ENCODE measurements at places on chromosomes 11 and 22.

DNA sequence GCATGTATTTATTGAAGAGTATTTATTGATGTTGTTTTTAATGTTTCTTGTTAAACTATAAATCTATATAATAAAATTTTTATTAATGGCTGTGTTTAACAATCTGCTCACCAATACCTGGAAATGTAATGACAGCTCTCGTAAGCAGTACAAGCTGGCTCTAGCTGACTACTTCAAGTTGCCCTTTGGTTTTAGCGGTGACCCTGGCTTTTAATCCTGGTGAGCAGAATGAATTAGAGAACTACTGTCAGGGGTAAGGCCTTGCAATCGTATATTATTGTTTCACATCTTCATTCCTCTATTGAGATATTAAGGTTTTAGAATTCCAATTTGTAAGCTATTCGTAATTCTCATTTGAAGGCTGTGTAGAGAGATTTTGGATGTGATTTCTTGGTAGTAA, 372.2 kb downstream of the METTL15 start:
- no peak for DNase-seq

DNA sequence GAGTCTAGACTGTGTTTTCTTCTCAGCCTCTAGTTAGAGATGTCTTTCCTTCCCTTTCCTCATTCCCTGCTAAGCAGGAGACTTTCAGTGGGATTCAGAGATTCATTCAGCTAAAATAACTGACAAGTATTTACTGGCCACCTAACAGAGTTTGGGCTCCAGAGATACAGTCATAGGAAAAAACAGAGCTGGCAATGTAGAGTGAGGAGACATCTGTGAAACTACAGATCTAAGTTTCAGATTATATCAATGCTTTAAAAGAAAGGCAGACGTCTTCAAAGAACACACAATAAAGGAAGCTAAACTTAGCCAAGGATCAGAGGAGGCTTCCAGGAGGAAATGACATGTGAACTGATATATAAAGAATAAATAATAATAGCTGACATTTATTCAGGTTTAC, 355.6 kb upstream of the DDI1 start:
- no peak for DNase-seq

- DNase-seq: no peak
These were observed 45.7 kb downstream of the NAT10 start for GRCh38 chr11:34151166-34151565.

GRCh38 chr22:44894321-44894720, 115.5 kb downstream of the PHF21B start:
- DNase-seq: no peak

GRCh38 chr11:101576456-101576855, 7.4 kb downstream of the TRPC6 start:
- DNase-seq: no peak

DNA sequence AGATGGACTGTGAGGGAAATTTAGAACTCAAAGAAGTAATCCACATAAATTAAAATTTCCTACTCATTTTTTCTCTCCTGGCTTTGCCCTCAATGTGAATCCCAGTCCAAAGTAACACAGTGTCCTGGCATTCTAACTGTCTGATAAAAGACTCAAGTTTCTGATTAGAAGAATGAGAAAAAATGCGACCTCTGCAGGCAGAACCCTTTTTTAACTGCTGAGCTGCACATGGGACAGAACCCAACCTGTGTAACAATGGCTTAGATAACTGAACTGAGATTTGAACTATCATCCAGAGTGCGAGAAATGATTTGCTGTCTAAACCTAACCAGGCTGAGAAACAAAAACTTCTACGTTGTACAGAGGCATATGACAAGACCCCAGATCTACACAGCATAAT, 385.6 kb upstream of the LRRC4C start:
- no peak for DNase-seq

DNA sequence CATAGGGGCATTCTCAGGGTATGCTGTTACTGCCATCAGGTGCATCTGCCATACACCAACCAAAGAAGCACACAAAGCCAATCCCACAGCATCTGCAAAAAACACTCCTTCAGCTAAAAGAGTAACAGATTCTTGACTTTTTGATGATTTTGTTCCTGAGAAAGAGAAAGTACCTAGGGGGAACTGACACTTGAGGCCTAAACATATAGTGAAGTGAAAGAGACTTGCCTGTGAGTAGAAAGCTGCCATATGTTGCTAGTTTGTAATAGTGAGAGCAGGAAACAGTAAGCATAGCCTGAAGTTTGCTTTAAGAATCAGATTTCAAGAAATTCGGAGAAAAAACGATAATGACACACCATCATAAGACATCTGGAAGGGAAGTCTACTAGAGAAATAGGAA, 97.9 kb upstream of the CTSC start:
- no peak for DNase-seq

GRCh38 chr22:50626850-50627641, 906 bp downstream of the ARSA start:
- no peak for DNase-seq

- no peak for DNase-seq
These were observed 32.7 kb upstream of the GNB1L start for GRCh38 chr22:19887256-19887985.

- no peak for DNase-seq
These were observed 32.7 kb upstream of the CCDC34 start for GRCh38 chr11:27395556-27396258.

DNA sequence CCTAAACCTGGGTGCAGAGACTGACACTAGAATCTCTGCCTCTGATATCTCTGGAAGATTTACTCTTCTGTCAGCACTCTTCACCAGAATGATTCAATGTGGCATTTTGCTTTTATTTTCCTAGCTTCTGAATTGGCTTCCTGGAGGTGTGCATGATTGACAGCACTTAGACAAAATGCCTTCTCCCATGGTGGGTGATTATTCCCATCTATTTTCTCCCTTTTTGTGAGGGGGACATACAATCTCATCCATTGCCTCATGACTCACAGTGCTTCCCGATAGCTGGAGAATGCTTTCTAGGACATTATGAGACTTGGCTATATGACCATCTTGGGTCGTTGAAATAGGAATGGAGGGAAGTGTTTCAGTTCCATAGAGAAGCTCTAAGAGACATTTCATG, 4.0 kb upstream of the TRIM68 start:
- DNase-seq: no peak

DNA sequence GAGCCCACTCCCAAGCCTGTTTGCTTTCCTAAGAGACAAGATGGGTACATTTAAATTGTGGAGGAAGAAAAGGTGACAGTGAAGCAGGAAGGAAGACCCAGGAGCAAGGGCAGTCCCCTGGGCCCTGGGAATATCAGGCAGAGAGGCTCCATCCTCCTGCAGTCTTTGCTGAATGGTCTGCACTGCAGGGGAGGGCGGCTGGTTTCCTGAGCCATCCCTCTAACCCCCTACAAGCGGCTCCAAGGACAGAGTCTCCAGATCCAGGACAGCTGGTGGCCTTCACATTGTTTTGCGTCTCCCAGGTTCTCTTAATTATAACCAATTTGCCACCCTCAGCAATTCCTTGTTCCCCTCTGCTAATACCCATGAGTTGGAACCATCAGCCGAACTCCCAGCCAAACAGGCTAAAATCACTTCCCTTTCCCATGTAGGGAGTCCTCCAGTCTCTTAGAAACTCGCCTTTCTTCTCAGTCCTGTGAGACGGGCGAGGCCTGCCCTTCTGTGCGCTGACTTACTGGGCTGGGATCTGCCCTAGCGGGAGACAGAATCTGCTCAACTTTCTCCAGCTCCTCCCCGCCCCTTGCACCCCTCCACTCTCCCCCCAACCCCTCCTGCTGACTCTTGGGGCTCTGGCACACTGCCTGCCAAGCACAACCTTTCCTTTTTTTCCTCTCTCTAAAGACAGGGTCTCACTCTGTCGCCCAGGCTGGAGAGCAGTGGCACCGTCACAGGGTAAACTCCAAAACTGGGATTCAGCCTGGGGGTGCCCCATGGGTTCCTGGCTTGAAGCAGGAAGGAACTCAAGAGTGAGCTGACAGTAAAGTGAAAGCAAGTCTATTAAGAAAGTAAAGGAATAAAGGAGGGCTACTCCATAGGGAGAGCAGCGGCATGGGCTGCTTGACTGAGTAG, 53.4 kb upstream of the EMID1 start:
- no peak for DNase-seq

DNA sequence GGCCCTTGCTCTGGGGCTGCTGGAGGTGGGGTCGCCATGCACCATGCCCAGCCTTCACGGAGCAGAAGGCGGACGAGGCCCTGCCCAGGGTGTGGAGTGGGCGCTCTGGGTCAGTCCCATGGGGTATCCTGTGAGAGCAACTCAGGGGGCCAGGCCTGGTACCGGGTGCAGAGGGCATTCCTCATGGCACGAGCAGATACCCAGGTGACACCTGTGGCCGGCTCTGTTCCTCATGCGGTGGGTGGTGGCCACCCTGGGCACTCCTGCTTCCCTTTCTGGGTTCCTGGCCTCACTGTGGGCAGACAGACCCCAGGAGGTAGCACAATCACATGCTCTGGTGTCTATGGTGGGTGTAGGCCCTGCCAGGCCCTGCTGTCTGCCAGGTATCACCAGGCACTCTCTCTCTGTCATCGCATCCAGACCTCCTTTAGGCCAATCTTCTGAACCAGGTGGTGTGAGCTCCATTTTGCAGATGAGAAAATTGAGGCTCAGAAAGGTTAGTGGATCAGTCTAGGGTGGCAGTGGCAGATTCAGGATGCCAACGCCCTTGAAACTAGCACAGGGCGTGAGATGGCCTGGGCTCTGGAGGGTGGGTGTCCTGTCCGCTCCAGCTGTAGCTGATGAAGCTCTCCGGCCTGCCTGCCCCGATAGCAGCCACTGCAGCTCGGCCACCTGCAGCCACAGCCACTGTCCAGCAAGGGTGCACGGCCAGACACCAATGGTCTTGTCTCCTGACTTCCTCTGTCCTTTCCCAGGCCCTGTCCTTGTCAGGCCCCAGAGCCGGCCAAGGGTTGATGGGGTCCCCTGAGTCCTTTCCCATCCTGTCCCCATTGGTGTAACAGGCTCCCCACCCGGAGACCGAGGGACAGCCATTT, 15.1 kb downstream of the DGKZ start:
- no peak for DNase-seq

DNA sequence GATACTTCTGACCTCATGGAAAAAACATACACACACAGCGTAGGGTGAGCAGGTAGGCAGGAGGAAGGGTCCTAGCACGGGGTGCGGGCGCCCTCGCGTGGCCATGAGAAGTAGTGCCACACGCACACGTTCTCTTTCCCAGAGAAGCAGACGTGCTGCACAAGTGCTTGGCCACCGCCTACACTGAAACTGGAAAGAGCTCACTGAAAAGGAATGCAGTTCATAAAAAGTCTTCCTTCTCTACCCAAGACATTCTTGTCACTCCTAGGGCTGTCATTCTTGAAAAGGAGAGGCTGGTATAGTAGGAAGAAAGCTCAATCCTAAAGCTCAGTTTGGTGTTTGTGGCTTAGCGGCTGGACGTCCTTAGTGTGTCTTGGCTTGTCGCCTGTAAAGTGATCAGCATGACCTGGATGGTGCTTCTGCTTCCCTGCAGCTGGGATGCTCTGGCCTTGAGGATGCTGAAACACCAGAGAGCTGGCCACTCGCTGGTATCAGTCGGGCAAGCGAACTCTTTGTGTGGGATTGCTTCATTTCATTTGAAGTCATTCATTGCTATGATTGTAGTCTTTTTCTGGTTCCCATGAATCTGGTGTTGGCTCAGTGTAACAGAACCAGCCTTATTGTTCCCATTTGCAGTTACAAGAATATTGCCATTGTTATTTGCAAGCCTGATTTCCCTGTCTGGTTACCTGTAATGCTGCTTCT, 303.8 kb downstream of the NTM start:
- peak; percentile 88 for DNase-seq

GRCh38 chr11:71363721-71364120, 84.5 kb downstream of the DHCR7 start:
- DNase-seq: no peak

GRCh38 chr11:94433049-94433448, 31.8 kb upstream of the GPR83 start:
- DNase-seq: no peak

DNA sequence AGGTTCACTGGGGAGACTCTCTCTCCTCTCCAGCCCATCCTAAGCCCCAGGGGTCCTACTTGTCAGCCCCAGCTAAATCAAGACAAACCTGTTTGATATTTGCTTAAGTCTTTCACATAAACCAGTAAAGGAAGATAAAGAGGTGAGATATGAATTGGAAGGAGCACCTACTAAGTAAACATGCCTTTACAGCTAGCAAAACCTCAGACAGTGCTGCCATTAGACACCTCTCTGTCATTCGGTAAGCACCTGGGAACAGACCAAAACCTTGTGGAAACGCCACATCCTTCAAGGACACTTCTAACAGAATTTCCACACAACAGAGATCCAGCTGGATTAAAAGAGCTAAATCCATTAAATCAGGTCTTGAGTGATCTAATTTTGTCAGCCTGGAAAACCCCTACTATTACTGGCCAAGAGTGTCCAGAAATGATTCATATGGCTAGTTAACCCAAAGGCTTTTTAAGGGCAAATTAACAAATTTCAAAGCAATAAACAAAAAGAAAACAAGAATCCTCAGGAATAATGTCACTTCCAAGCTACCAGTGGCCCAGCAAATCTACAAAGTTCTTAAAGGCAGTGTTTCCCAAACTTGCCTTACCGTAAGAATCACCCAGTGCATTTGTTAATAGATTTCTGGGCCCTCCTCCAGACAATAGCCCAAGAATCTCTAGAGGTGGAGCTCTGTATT, 2.4 kb downstream of the VPS37C start:
- peak; percentile 43 for DNase-seq

DNA sequence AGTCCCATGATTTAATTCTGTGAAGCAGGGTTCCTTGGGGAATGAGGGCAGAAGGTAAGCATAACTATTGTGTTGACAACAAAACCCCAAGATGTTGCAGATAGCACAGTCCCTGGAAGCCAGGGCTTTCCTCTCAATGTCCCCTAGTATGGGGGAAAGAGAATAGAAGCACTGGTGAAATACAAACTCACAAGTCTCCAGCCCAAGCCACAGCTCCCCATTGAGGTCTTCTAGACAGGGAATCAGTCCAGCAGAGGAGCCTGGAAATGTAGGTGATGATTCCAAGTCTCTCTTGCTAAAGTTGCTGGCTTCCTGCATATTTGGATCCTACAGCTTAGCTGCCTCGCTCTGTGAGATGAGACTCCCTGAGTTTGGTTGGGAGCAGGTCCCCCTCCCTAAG, 31.7 kb upstream of the DRD2 start:
- no peak for DNase-seq

GRCh38 chr22:38761202-38762162, 5.7 kb upstream of the SUN2 start:
- DNase-seq: no peak

DNA sequence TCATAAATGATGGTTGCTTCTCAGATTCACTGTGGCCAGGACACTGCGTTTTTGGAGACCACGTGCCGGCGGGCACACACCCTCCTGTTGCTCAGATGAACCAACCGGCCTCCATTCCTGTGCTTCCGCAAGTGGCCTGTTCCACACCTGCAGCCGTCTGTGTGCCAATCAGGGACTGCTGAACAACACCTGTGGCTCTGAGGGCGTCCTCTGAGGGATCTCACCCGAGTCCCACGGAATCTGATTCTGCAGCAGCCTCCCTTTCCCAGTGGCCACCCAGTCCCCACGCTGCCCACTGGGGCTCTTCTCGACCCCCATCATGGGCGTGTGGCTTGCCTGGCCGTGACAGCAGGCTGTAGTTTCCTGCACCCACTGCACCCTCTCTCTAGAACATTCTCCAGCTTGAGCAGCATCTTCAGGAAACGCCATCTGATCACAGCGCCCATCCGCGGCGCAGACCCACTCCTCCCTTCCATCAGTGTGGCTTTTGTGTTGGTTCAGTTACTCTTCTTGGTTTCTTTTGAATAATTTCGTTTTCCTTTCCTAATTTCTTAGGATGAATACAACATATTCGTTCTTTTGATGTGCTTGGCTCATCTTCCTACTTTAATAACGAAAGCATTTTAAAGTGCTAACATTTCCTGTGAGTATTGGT, 100.3 kb upstream of the SLC22A12 start:
- no peak for DNase-seq
